ENCODE measurements at places on chromosomes 12 and 14.

- DNase-seq, result no peak
Observed at GRCh38 chr14:89755816-89756215, 198.7 kb downstream of the EFCAB11 start.

GRCh38 chr12:124616394-124617221, 49.2 kb upstream of the NCOR2 start:
- no peak for DNase-seq

- no peak for DNase-seq
Observed at GRCh38 chr14:85466678-85467077, 63.3 kb upstream of the FLRT2 start.

GRCh38 chr14:49923442-49923841, 30.6 kb downstream of the ARF6 start:
- no peak for DNase-seq

GRCh38 chr14:36556811-36557433, 25.5 kb downstream of the NKX2-8 start:
- no peak for DNase-seq

DNA sequence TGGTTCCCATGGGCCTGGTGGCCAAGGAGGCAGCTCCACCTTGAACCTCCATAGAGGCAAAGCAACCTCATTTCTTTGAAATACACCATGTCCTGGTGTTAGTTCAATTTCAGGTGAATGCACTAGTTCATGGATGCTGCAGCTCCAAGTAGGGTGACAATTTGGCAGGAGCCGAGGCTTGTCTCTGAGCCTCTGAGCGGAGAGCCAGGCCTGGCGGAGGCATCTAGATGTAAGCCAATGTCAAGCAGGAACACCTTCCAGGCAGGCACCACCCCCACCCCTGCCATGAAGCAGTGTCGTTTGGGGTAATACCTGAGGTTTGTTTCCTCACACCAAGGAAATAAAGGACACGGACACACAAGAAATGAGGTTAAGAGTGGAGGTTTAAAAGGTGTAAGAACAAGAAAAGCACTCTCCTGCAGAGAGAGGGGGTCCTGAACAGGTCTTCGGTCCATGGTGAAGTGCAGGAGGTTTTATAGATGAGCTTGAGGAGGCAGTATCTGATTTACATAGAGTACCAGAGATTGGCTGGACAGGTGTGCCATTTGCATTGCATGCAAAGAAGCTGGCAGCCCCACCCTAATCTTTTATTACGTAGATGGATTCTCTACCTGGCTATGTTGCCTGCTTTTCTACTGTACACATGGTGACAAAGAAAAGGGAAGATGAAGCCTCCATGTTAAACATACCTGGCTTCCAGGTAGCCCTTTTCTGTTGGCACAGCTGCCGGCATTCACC, 60.3 kb downstream of the RIN3 start:
- DNase-seq, result no peak

DNA sequence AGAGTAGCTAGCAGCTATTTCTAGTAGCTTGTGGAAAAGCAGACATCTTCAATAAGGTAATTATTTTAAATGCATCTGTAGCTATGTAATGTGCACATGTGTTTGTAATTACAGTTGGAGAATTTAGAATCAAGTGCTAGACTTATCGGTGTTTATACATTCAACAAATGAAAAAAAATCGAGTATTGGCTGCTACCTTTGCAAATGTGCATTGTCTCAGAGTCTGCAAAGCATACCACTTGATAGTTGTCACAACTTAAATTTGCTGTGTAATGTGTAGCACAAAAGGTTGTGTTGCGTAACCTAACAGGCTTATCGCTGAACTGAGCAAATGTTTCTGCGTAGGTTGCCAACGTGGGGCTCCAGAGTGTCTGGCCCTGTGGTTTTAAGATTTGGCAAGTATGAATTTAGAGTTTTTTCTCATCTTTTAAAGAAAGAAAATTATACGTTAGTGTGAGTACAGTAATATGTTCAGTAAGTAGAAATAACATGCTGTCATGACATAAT, 44.3 kb downstream of the TMTC2 start:
- no peak for DNase-seq

DNA sequence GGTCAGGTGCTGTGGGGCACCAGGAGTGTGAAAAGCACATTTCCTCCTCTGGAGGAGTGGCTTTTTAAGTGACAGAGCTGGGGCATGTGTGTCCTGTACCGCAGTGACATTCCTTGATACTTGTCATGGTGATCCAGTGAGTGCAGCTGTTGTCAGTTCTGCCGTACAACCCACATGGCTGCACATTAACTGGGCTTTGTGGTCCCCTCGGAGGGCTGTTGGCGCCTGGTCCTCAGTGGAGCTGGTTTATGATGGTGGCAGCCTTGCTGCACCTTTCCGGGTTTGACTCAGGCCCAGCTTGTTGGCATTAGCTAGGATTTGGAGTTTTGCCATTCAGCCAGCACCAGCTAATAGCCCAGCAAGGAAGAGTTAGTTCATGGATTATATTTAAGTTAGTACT, 77.0 kb downstream of the SLC25A47 start:
- no peak for DNase-seq
